ENCODE measurements at places on chromosomes 5 and 9.

- DNase-seq: no peak
Measured at GRCh38 chr9:94443032-94443722, 111.7 kb upstream of the PCAT7 start.

GRCh38 chr5:63263411-63263810 is 684.8 kb downstream of the LRRC70 start:
- DNase-seq: no peak

DNA sequence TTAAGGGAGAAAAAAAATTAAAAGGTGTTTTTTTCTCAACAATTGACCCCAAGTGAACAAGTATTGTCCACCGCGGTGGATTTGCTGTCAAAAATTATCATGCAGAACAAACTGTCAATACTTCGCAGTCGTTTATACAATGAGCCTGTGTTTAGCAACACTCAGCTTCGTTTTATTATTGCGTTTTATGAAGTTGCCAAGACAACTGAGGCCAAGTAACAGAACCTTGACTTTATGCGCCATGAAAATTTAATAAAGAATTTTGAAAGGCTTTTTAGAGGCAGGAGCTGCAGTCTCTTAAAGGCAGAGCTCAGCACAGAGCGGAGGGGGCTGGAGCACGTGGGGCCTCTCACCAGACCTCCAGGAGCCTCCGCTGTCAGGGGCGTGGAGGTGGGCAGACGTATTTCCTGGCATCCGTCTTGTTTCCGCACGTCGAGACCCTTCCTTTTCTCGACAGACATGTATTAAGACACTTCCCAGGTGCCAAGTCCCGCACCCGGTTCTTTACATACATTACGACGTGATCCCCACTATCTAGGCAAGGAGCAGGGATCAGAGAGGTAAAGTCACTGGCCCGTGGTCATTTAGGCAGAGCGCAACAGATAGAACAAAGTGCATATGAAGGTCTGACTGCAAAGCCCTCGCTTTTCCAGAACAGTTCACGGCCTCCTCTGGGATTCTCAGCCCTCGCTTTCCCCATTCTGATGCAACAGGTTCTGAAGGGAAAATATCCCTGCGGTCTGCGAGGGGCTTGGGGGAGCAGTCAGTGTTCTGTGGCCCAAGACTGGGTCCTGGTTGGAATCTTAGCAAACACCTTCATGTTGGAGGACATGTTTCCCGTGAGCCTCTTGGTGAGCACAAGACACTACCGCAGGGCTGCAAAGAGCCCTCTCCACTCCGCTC is 164.4 kb downstream of the DAB2IP start:
- DNase-seq: no peak

GRCh38 chr5:174688441-174689354 is 35.7 kb upstream of the MSX2 start:
- no peak for DNase-seq

GRCh38 chr9:35490155-35490909 is 421 bp downstream of the RUSC2 start:
- DNase-seq: no peak

DNA sequence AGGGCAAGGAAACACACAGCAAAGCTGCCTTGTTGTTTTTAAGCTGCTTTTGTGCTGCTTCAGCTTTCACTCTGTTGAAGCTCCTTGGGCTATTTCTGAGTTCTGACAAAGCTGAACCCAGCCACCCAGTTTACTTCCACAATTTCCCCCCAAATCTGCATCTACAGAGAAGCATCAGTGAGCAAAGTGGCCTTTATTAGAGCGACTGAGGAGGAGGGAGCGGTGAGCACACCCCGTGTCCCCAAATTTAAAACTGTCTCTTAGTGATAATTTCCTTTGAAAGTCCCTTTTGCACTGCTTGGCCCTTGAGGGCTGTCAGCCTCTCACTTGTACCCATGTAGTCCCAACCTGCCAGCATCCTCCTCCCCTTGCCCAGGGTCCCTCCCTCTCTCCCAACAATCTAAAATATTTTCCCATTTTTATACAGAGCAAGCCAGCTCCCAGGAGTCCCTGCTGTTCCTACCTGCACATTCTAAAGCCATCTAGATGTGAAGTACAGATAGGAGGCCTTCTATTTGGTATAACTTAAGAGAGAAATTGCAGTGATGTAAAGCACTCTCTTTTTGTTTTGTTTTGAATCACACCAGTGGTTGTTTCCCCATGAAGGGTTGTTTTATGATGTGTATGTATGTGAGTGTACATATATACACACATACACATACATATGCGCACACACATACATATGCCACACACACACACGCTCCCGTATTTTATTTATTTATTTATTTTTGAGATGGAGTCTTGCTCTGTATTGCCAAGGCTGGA is 313.5 kb downstream of the TLE4 start:
- DNase-seq: no peak

DNA sequence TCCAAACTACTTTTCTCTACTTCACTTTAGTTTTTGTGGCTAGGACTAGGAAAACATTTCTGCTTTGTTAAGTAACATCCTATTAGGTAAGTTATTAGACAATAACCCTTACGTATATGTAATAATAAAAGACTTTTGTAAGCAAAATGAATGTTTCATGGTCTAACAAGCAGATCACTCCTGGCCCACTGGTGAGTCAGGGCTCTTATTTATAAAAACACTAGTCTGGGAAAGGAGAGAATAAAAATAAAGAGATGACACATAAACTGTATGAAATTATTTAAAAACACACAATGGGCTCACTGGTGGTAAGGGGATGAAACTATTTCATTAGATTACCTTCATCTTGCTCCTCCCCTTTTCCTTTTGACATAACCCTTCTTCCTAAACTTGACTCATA is 2212.2 kb upstream of the ACO1 start:
- no peak for DNase-seq

- DNase-seq: no peak
Measured at GRCh38 chr5:176944268-176944667, 45.1 kb upstream of the HK3 start.

- DNase-seq: no peak
Measured at GRCh38 chr5:97131921-97132320, 10.5 kb downstream of the LIX1 start.

DNA sequence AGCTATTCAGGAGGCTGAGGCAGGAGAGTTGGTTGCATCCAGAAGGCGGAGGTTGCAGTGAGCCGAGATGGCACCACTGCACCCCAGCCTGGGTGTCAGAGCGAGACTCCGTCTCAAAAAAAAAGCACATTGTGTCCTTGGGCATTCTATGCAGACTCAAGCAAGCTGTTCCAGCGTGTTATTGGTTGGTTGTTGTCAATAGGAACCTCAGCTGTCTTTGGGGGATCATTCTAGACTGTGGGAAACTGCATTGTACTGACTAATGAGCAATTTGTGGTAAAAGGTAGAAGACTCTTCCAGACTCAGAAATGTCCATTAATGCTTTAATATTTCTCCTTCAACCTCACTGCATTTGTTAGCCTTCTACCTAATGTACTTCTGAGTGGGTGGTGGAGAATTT is 379.5 kb upstream of the GRAMD2B start:
- no peak for DNase-seq

GRCh38 chr5:137393196-137393993 is 105.7 kb downstream of the SPOCK1 start:
- DNase-seq: no peak

- no peak for DNase-seq
Measured at GRCh38 chr5:153086486-153086885, 404.0 kb upstream of the GRIA1 start.

DNA sequence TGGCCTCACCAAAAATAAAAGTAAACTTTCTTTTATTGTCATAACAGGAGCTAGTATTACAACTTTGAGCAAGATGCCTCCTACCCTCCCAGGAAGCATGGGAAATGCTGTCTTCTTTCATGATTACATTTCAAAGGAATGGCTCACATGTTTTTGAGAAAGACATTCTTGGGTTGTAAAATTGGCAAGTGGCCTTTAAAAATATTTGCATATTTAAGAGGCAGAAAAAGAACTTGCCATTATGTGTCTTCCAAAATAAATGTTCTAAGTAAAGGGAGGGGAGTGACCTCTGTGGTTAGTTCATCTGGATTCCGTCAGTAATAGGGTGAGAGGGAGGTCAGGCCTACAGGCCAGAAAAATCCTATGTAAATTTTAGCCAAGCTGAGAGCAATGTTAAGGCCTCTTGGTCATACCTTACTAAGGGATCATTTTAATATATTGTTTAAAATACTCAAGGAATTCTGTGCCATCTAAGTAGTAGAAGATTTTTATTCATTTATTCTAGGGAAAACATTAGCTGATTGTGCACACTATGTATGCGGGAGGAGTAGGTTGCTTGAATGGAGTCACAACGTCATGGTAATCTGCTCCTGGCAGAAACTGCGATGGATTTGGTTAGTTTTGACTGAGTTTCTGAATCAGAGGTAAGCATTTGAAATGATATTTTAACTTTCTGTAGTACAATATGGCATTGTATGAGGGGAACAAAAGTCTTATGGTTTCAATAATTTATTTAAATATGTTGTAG is 1485.7 kb upstream of the CDH9 start:
- DNase-seq: no peak

GRCh38 chr9:95517559-95518425 is 1.0 kb upstream of the PTCH1 start:
- no peak for DNase-seq

DNA sequence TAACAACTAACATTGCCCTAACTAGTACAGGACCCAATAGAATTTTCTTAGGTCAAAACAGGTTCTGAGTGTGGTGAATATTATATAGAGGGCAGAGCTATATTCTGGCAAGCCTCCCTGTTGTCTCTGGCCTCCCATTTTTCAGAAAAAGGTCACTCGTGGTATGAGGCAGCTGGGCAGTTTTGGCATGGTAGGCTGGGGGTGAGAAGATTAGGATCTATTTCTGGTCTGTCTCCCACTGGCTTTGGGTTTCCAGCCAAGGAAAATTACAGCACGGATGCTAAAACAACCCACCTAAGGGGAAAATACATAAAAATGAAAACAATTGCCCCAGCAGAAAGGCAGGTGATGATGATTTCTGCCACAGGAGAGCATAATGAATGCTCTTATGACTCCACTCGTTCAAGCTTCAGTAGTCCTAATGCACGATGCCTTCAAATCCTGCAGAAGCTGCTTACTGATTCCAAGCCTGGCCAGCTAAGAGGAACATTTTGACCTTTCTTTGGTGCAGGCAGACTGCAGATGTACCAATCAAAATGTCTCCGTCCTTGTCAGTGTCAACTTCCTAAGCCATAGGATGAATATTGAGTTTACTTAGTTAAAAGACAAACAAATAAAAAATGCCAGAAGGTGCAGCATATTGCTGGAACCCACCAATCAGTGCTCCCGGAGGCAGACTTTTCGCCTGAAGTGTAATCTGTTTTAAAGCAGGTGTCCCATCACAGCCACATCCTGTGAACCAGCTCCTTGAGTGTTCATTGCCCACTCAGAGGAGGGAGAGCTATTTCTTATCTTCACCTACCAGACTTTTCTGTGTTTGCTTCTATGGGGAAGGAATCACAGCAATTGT is 435.4 kb downstream of the ZSWIM6 start:
- DNase-seq: no peak

GRCh38 chr9:113526841-113527240 is 63.3 kb downstream of the RGS3 start:
- no peak for DNase-seq

GRCh38 chr9:130453487-130453886 is 8.7 kb downstream of the ASS1 start:
- no peak for DNase-seq

DNA sequence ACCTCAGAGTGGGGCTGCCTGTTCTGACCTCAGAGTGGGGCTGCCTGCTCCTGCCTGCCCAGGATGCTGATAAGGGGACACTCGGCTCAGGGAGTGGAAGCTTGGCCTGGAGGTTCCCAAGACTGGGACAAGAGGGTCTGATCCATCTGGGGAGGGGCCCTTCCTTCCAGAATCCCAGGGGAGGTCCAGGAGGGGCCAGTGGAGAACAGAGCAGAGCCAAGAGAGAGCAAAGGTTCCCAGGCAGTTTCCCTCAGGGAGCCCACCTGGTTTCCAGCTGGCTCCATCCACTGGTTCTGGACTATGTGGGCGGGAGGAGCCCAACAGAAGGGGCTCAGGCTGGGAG is 49.1 kb upstream of the RNU6ATAC start:
- no peak for DNase-seq

- DNase-seq: no peak
Measured at GRCh38 chr5:88049737-88050136, 218.9 kb downstream of the TMEM161B start.

DNA sequence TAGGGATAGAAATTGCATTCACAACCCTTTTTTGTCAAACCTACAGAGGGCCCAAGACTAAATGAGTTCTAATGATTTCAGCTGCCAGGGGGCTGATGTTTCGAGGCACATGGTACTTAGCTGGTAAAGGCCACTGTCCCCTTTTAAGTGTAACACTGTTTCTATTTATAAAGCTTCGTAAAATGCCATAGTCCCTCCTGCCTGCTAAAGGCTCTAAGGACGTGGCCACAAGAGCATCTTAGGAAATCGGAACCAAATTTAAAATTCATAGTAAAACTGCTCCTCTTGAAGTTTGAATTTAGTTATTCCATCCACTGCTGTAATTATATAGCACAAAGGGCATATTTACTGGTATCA is 170.3 kb upstream of the WWC1 start:
- no peak for DNase-seq

GRCh38 chr5:1065143-1065750 is 46.6 kb downstream of the SLC12A7 start:
- DNase-seq: no peak

GRCh38 chr9:385818-386398 is 171.2 kb downstream of the DOCK8 start:
- DNase-seq: no peak

- DNase-seq: no peak
Measured at GRCh38 chr9:34715639-34716215, 5.8 kb upstream of the CCL21 start.

GRCh38 chr5:127311781-127312525 is 21.4 kb downstream of the MEGF10 start:
- no peak for DNase-seq

DNA sequence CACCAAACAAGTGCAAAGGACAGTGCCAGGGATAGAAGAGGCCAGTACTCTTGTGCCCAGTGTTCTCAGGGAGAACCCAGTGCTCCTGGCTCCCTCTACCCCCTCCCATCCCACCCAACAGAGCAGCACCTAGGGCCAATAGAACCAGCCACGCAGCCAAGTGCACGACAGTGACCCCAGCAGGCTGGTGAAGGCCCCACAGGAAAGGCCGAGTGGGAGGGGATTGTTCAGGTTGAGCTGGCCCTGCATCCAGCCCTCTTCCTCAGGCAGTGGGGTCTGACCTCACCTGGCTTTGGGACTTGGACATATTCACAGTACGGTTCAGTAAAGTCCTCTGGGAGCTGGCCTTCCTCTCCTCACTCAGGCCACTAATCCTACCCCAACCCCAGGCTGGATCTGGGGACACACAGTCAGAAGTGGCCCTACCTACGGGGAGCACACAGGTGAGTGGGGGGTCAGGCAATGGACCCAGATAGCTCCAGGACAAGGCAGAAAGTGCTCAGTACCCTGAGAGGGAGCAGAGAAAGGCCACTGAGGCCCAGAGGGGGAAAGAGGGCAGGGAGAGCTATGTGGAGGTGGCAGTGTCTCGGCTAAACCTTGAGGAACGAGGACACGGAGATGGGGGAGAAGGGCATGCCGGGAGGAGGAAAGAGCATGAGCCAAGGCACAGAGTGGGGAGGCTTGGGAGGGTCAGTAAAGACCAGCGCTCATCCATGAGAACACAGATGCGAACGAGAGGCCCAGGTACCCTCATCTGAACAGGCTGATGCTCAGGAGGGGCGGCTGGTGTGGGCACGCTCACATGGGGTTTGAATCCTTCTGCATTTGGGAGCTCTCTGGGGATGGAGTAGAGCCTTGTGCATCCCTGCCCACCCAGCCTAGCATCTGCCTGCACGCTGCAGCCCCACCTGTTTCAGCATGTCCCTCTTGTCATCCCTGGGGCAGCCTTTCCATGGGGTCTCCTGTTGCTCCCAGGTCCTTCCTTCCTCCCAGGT is 25.6 kb downstream of the POLR1E start:
- no peak for DNase-seq

- DNase-seq: no peak
Measured at GRCh38 chr9:127397646-127398274, 791 bp downstream of the SLC2A8 start.

Data from stimulated activated CD8-positive, alpha-beta memory T cell treated with anti-CD3 and anti-CD28 coated beads, Interleukin-15, amount 100 ng/mL, for 24 hours (primary cell).